ENCODE measurements at places on chromosomes 2 and 18.

GRCh38 chr18:23036660-23037201 lies 98.6 kb upstream of the CABLES1 start:
- DNase-seq, result no peak

- DNase-seq, result no peak
These were observed 146.3 kb upstream of the LMAN1 start for GRCh38 chr18:59505356-59505755.

GRCh38 chr2:43127208-43127940 lies 99.0 kb downstream of the ZFP36L2 start:
- DNase-seq, result peak; percentile 43

DNA sequence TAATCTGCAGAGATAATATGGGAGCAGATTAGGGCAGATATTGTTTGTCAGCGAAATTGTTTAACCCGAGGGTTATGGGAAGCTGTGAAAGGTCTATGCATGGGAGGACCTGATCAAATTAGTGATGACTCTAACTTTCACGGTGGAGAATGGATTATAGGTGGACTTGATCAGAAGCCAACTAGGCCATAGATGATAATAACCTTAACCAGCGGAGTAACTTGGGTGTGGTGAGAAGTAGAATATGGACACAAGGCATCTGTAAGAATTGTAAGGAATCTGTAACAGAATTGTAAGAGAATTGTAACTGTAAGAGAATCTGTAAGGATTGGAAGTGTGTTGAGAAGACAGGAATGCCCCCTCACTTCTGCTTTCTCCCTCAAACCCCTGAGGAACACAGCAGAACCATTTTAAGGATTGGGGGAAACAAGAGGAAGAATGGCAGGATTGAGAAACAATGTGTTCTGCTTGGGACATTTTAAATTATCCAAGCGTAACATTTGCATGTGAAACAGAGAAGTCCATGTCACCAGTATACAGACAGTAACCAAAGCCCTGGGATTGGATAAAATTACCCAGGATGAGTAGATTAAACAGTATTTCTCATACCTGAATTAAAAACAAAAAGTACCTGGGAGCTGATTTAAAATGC lies 14.9 kb upstream of the SLC39A10 start:
- DNase-seq, result no peak

DNA sequence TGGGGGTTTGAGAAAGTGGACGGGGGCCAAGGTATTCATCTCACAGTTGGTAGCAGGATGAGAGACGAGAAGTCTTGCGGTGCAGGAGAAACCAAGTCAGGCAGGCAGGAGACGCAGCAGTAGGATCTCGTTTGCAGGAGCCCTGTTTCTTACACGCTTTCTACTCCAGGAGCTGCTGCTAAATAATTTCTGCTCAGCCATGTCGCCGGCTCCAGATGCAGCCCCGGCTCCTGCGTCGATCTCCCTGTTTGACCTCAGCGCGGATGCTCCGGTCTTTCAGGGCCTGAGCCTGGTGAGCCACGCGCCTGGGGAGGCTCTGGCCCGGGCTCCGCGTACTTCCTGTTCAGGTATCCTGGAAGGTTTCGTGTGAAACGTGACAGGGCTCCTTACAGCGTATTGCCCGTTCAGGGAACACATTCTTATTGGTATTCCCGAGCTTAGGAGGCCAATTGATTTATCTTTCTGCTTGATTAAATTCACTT lies 494 bp downstream of the ANKZF1 start:
- peak; percentile 45 for DNase-seq

- no peak for DNase-seq
These were observed 274.7 kb downstream of the RND3 start for GRCh38 chr2:150212722-150213171.

DNA sequence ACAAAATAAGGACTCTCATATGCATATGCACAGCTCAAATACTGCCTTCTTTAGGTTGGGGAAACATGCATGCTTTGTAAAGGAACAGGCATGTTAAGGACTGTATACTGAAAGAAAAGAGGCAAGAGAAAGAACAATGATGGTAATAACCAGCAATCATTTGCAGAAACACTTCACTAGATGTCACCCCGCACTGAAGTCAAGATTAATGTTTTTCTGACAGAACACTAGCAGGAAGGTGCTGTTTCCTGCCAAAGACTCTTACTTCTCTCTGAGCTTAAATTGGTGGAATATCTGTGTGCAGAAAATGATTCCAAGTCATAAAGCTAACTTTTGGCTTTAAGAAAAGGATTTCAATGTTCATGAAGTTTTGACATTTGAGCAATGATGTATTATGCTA lies 19.3 kb upstream of the CSRNP3 start:
- DNase-seq, result no peak

DNA sequence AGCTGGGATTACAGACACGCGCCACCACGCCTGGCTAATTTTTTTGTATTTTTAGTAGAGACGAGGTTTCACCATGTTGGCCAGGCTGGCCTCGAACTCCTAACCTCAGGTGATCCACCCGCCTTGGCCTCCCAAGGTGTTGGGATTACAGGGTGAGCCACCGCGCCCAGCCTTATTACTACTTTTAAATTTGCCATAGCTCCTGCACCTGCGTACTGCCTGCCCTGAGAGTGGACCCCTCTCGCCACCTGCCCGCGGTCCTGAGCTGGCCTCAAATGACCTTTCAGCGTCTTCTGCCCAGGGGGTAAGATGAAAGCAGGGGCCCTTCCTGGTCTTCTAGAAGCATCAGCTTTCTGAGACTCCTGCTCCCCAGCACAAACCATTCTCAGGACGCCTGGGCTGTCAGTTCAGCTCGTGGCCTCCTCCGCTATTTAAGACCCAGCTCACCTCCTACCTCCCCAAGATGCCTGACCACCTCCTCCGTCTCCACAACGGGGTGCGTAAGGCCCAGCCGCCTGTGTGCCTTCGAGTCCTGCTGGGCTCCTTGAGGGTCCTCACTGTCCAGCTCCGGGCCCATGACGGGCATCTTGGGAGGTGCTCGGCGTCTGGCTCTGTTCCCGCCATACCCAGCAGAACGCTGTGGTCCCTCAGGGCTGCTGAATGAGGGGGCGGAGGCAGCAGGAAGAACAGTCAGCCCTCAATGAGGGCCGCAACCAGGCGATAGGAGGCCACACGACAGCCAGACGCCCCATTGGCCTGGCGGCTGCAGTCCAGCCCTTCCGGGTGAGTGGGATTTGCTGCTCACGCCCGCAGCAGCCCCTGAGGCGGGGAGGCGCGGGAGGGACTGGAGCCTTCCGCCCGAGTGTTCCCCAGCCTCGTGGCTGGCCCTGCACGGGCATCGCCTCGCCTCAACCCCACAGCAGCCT lies 266.6 kb downstream of the TFCP2L1 start:
- DNase-seq, result peak; percentile 52

GRCh38 chr2:190718652-190719526 lies 70.0 kb downstream of the NAB1 start:
- DNase-seq, result peak; percentile 31

GRCh38 chr2:229375251-229375650 lies 104.2 kb upstream of the PID1 start:
- DNase-seq, result no peak

- DNase-seq, result no peak
These were observed 14.5 kb downstream of the SLC39A10 start for GRCh38 chr2:195671563-195671962.

DNA sequence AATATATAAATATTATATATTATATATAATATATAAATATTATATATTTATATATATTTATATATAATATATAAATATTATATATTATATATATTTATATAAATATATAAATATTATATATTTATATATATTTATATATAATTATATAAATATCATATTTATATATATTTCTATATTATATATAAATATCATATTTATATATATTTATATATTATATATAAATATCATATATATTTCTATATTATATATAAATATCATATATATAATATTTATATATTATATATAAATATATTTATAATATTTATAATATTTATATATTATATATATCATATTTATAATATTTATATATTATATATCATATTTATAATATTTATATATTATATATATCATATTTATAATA lies 321.4 kb downstream of the CDH2 start:
- DNase-seq, result no peak

GRCh38 chr2:88606371-88607030 lies 20.8 kb downstream of the EIF2AK3 start:
- DNase-seq, result no peak

GRCh38 chr2:72166279-72166678 lies 18.6 kb upstream of the CYP26B1 start:
- no peak for DNase-seq

- DNase-seq, result no peak
These were observed 215.6 kb upstream of the POU3F3 start for GRCh38 chr2:104638190-104638858.

- DNase-seq, result no peak
These were observed 58.5 kb downstream of the ADD2 start for GRCh38 chr2:70709275-70710037.

- DNase-seq, result no peak
These were observed 12.6 kb downstream of the SPOPL start for GRCh38 chr2:138514173-138514572.

DNA sequence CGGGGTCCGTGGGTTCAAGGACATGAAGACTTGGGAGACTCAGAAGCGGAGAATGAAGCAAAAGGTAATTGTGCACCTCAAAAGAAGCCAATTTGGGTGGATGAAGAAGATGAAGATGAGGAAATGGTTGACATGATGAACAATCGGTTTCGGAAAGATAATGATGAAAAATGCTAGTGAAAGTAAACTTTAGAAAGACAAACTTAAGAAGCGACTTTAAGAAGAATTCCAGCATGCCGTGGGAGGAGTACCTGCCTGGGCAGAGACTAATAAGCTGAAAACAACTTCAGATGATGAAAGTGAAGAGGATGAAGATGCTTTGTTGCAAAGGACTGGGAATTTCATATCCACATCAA lies 43.5 kb downstream of the PSTPIP2 start:
- DNase-seq, result no peak

DNA sequence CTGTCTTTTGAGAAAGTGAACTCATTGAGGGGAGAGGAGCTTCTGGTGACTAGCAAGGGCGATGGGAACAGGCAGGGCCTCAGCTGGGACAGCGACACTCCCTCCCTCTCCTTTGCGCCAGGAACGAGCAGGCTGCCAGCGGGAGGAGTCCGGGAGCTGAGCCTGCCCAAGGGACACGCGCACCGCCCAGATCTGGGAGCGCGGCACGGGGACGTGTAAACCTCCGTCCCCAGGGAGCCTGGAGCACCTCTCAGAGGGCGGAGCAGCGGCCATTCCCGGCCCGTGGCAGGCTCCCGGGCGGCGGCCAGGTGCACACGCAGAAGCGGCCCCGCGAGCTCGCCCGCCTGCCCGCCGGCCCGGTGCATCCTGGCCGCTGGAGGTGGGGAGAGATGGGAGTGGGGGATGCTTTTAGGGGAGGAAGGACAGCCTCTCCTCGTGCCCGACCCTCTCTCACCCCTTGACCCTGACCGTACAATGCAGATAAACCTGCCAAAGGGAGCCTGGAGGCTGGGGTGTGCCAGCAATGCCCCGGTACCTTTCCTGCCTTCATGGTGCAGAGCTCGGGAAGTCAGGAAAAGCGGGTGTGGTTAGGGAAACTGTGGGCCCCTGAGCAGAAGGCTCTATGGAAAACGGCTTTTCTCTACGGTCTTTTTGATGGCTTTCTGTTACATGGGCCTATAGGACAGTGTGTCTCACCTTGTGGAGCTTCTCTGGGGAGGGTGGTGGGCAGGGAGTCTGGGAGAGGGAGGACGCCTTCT lies 2.2 kb downstream of the AQP4 start:
- DNase-seq, result no peak

- DNase-seq, result no peak
These were observed 24.7 kb downstream of the RNF103 start for GRCh38 chr2:86598966-86599365.

DNA sequence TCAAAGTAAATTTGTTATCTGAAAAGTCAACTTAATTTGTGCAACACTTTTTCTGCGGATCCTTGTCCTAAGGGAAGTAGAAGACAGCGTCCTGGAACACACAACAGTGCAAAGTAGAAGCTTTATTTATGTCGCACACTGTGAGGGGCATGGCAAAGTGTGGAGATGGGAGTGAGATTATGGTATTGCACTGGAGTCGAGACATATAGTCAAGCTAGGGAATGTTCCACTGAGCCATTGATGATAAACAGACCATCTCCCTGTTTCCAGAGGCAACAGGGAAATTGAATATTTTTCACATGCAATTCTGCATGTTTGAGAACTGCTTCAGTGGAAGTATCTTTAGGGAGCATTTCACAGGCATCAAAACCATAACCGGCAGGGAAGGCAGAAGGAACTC lies 46.2 kb downstream of the LRRTM1 start:
- DNase-seq, result no peak

GRCh38 chr2:209876211-209876610 lies 104.6 kb downstream of the UNC80 start:
- DNase-seq, result no peak

DNA sequence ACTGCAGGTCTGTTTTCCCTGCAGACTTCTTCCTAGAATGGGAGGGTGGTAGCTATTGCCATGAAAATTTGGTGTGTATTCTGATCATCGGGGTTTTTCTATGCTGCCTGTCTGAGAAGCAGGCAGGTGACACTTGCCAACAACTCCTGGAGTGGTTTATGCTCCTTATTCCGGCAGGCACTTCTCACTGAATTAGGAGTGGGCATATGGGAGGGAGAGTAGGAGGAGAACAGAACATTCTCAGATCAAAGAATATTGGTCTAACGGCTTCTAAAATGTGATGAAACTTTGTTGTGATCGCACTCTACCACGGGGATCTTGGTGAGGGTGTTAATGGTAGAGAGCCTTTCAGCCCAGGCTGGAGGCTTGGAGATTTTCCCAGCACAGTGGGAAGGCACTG lies 480.8 kb downstream of the PLCL1 start:
- DNase-seq, result no peak

- no peak for DNase-seq
These were observed 10.1 kb downstream of the GPR35 start for GRCh38 chr2:240635121-240635997.

DNA sequence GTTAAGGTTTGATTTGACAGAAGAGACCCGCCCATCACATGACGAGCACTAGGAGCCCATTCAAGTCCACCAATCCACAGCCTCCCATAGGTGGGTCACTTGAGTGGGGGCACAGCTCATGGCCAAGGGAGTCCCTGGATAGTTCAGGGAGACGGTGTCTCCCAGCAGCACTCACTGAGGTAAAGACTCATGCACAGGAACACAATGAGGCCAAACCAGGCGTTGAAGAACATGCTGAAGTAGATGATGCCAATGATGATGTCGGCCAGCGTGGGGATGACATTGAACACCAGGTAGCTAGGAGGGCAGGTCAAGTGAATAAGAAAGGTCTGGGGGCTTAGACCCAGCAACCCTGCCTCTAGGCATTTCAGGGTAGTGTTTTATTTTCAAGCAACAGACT lies 4.0 kb downstream of the ABCB6 start:
- DNase-seq, result no peak

GRCh38 chr2:6946722-6947121 lies 29.5 kb downstream of the RNF144A start:
- DNase-seq, result peak; percentile 18

DNA sequence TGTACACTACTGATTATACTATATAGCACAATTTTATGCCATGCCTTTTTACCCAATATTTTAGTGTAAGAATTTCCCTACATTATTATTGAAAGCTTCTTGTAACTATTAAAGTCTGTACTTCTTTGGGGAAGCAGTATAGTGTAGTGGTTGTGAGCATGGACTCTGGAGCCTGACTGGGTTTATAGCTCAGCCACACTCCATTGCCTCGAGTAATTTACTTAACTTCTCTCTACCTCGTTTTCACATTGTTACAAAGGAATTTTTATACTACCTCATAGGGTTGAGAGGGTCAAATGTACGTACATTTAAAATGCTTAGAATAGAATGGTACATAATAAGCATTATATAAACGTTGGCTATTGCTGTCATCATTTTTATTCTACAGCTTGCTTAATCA lies 139.2 kb downstream of the UBR3 start:
- DNase-seq, result no peak

- no peak for DNase-seq
These were observed 18.6 kb upstream of the IL18R1 start for GRCh38 chr2:102337012-102337411.

Measured in hepatic stellate cell (primary cell).